ENCODE measurements at places on chromosomes 16 and 17.

- no peak for DNase-seq
Measured at GRCh38 chr16:3472878-3473595, 22.3 kb downstream of the C16orf90 start.

GRCh38 chr16:11183951-11184350 is 72.1 kb downstream of the SOCS1 start:
- no peak for DNase-seq

DNA sequence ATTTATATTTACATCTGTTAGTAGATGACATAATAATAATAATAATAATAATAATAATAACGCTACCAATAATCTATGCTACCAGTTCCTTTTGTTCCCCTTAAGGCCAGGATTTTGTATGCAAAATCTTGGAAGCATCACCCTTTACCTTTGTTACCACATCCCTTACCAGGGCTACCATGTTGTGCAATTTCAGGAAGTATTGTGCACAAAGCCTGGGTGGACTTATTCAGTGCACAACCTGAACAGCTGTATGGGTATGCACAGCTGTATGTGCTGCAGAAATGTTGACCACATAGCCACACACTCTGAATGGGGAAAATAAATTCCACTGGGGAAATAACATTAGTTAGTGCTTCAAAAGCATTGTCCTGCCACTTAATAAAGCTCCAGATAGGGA is 19.9 kb upstream of the CALB2 start:
- DNase-seq = no peak

GRCh38 chr16:74321356-74321755 is 24.7 kb downstream of the PSMD7 start:
- no peak for DNase-seq

DNA sequence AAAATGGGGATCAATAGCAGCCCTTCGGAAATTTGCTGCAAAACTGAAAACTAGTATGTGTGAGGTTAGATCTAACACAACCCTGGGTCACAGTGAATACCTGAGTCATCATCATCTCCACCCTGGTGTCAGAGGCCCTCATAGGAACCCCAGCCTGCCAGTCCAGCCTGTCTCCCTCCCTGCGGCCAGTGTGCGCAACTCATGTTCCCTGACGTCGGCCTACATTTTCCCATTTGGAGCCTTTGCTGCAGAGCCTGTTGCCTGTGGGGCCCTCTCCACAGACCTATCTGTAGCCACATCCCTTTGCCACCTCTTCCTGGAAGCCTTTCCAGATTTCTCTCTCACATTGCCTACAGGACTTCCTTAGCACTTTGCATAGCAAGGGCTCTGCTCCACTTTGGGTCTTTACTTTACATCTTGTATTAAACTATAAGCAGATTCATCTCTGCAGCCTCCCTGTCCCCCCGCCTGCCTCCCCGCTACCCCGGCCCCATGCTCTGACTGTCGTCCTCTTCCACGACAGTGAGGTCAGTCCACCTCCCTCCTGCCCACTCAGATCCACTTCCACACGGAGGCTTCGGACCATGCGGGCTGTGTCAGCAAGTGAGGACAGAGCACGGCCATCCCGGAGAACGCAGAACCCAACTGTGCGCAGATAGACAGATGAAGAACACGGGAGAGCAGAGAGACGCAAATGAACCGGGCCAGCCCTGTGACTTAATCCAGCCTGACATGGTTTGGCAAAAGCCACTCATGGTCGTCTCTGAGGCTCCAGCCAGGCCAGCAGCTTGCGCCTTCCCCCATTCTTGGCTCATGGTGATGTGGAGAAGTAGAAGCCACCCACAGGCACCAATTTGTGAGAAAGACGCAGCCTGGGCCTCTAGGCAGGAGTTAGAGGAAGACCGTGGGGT is 31.0 kb downstream of the NGFR start:
- no peak for DNase-seq

DNA sequence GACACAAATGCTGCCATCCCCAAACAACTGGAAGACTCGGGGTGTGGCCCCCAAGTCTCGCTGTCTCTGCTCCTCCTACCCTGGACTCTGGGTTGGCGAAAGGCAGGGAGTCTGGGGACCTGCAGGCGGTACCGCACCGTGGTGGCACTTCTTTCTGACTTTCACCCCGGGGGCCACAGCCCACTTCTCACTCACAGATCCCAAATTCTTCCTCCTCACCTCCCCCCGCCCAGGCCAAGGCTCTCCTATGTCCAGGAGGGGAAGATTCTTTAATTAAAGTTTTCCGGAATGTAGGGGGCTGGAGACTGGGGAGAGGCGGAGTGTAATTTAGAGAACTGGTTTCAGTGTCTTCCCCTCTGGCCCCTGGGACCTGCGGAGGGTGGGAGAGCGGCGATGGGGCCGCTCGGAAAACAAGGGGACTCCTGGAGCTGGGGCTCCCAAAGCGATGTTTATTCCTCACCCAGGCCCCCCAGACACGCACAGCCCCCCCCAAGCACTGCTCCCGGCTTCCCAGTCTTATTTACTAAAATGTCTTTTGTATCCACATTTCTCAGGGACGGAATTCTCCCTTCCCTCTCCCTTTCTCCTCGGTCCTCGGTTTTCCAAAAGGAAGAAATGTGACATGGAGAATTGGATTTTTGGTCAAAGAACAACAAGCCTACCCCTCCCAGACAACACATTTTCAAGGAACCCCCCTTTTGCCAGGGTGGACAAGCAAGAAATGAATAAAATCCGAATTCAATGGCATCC is 1.2 kb downstream of the WNT3 start:
- no peak for DNase-seq

GRCh38 chr17:47697906-47698711 is 4.1 kb downstream of the TBKBP1 start:
- DNase-seq = no peak

- no peak for DNase-seq
Measured at GRCh38 chr17:37828651-37829124, 83.8 kb upstream of the HNF1B start.

DNA sequence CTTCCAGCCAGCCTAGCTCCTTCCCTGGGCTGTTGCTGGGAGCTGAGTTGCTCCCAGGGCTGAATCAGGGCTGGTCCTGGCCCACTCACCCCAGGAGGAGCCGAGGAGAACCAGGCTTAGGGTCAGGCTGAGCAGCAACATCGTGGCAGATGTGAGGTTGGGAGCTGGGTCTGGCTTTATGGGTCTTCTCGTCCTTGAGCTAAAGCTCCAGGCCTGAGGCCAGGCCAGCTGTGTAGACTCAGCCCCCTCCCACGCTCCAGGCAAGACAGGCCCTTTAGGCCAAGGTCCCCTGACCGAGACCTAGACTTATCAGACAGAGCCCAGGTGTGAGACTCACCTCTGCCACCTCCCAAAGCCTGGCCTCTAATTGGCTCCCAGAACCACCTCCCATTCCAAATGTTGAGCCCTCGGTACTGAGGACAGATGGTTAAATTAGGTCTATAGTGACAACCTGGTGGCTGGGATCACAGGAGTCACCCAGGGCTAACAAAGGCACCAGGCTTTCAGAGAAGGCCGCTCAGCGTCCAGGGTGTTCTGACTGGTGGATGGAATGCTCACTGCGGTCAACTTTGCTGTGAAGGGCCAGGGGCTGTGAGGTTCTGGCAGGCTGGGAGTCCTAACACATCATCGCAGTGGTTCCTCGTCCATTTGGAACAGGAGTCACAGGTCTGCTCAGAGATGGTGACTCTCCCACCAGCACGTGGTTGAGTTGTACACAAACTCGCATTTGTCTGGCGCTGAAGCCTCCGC is at the start of gene CTRL:
Gene CTRL (minus strand): TSS at position 151 of the 750 bp plus-strand sequence. CDS start 10 bp downstream, at position 141.
- no peak for DNase-seq

GRCh38 chr17:27764589-27764988 is 35.7 kb downstream of the NOS2 start:
- DNase-seq = no peak

Data from brain pericyte (primary cell).